Activated naive CD4-positive, alpha-beta T cell treated with anti-CD3 and anti-CD28 coated beads for 36 hours (primary cell): ENCODE measurements at places on chromosomes 7 and 10.

GRCh38 chr7:93117852-93118530 is at the start of gene SAMD9:
TSS of gene SAMD9 (minus strand) at chr7:93117979. CDS start at chr7:93106097, 11,882 bp downstream.
- peak; percentile 70 for DNase-seq
- H3K4me3 ChIP-seq = peak within 1 kb of the TSS; percentile 71
- H3K27ac ChIP-seq = peak within 1 kb of the TSS; percentile 65
- no peaks in the 10 kb centered on the region for H3K27me3 ChIP-seq

DNA sequence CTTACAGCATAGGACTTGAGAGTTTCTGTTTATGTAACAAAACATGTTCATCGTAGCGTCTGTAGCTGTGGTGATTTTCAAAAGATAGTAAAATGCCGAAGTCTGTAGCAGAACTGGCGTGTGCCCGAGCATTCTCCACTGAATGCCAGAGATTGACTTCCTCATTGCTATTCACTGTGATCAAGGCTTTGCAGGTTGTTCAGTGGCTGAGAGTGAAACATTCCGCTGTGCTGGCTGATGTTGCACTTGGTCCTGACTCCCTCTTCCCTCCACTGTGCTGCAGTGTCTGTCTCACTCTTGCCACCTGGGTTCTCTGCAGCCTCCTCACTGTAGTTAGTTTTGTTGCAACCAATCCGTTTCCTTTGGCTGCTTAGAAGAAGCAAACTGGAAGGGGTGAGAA is 37.6 kb downstream of the FHIP2A start:
- H3K36me3 ChIP-seq = peaks cover 20% of the 10 kb centered on the region
- peaks cover 15% of the 10 kb centered on the region for H3K4me1 ChIP-seq
- H3K27me3 ChIP-seq = no peaks in the 10 kb centered on the region
- no peak for DNase-seq
- H3K27ac ChIP-seq = no peak overlapping the region

GRCh38 chr7:110412614-110413013 is 678.3 kb upstream of the LRRN3 start:
- no peak overlapping the region for H3K4me3 ChIP-seq
- no peaks in the 10 kb centered on the region for H3K4me1 ChIP-seq
- H3K36me3 ChIP-seq = no peaks in the 10 kb centered on the region
- no peak for DNase-seq

- no peak for DNase-seq
- H3K4me3 ChIP-seq = no peak overlapping the region
- peaks cover 12% of the 10 kb centered on the region for H3K27me3 ChIP-seq
- no peak overlapping the region for H3K27ac ChIP-seq
- no peaks in the 10 kb centered on the region for H3K4me1 ChIP-seq
Measured at GRCh38 chr7:47228386-47229014, 353.4 kb downstream of the TNS3 start.
